Sciatic nerve (tissue), 2 donors: ENCODE measurements at places on chromosomes 4 and X. TPM values are rescaled to one million over a fixed set of nuclear protein-coding genes. Genes with fewer than 3 reads are reported as not detected.

The AKAP14 gene
- not detected for total RNA-seq

DNA sequence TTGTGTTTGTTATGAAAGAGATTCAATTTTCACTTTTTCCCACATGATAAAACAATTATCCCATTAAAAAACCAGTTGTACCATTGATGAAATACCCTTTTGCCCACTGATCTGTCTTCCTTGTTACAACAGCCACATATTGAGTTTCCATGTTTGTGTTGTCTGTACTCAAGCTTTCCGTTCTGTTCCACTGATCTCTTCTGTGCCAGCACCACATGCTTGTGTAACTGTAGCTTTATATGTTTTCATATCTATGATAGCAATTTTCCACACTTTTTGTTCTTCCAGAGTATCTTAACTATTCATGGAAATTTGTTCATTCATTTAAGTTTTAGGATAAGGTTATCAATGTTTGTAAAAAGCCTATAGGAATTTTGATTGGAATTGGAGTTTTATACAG is 24.3 kb upstream of the RELL1 start:
- DNase-seq, result no peak

- DNase-seq, result no peak
Measured at GRCh38 chr4:153074936-153075630, 129.2 kb upstream of the TRIM2 start.

- DNase-seq, result no peak
Measured at GRCh38 chr4:40199179-40199670, 2.4 kb downstream of the RHOH start.

DNA sequence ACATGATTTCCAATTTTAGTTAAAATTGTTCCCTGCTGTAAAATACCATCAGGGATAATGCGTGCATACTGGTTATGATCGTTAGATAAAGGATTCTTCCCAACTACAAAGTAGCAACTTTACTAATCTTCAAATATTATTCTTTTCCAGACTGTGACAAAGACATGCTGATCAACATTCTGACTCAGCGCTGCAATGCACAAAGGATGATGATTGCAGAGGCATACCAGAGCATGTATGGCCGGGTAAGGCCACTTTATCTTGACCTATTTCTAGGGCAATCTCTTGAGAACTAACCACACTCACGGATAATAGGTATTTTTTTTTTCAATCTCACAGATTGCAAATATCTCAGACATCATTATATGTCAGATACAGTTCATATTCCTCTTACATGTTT is 47.0 kb downstream of the ANXA10 start:
- DNase-seq, result no peak

The TCEAL2 gene
- 6.2 TPM for total RNA-seq

GRCh38 chrX:1598876-1599790 is 7.7 kb downstream of the AKAP17A start:
- peak; percentile 44 for DNase-seq

The FAT1 gene
- 151 TPM for total RNA-seq

DNA sequence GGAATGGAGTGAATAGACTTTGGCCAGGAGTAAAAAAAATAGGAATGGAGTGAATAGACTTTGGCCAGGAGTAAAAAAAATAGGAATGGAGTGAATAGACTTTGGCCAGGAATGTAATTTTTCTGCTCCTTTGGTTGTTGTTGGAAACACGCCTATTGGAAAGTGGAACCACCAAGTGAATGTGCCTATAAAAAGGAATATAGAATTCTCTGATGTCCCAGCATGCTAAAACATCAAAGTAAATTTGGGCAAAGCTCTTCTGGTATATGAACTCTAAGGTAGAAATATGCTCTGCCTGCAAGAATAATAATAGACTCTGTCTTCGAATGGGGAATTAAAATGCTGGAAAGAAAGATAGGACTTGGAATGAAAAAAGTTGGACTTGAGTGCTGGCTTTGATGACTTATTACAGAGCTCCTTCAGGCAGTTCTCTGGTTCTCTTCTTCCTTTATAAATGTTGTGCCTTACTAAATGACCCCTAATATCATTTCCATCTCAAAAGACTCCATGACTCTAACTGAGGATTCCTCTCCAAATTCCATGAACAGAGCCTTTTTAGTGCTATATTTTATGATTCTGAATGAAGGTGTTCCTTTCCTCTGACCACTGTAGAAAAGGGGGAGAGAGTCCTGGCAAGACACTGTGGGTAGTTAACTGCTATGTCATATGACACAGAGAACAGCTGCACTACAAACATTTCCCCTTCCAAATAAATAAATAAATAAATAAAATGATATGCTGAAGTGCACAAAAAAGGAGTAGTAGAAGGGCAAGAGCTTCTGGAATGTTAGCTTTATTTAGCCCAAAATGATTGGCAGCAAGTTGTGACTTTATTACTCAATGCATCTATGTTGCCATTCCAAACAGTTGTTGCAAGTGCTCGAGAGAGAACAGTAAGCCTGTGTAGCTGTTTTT is 13.5 kb upstream of the GBA3 start:
- no peak for DNase-seq
